ENCODE measurements at places on chromosomes 2 and 18. TPM values are rescaled to one million over a fixed set of nuclear protein-coding genes. Genes with fewer than 3 reads are reported as not detected.

DNA sequence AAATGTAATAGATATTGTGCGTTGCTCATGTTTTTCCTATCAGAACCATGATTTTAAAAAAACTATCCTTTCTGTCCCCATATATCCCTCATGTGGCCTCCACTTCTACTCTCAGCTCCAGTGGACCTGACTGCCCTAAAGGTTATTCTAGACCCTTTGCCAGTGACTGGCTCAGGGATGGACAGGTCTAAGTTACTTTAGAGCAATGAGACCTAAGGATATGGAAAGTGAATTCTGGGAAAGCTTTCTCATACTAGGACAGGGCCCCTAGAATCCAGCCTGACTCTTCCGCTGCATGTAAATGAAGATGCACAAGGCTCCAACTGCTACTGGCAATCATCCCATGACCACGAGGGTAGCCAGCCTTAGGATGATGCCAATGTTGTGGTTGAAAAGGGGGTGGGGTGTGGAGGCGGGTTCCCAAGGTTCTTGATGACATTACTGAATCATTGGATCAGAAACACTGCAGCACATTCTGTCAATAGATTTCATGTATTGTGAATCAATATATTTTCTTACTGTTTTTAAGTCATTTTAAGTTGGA, 21.3 kb downstream of the C2orf69 start:
- ATAC-seq = no peak

- ATAC-seq = no peak
Observed at GRCh38 chr2:175755169-175755568, 246.9 kb downstream of the LNPK start.

DNA sequence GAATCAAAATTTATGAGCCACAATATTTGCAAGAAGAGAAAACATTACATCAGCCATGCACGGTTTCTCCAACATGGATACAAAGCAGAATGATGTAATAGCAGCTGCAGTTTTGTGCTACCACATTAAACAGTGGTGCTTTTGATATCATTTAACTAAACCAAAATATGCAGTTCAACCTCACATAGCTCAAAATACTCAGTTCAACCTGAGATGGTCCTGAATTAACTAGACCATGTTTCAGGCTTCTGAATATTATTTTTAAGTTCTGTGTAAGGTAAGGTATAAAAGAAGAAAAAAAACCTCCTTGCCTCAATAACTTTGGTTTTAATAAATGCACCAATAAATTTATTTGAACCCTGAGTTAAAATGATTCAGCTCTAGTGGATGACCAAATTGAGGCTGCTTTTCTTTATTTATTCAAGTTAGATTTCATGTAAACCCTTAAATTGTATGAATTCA, 18.8 kb upstream of the TSPYL6 start:
- no peak for ATAC-seq

FBXO36 gene
- 1.8 TPM for total RNA-seq

DNA sequence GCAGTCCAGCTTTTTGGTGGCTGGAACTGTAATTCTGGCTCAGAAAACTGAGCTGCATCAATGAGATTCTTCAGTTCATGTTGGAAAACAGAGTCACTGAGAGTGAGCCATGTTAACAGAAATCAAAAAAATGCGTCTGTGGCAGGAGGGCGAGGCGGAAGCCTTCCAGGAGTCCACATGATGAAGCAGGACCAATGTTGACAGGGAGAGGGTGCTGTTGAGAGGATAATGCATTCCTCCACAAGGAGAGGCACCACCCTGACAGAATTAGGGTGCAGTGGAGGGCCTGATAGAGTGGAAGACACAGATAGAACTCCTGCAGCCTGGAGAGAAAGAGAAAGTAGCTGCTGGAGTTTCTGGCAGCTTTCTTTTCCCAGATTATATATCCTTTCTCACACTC, 111.5 kb downstream of the MGAT5 start:
- ATAC-seq = no peak

GRCh38 chr18:61394983-61395382, 61.8 kb downstream of the CDH20 start:
- ATAC-seq = no peak

MRPL44 gene
- 18.4 TPM for total RNA-seq

CCDC141 gene
- total RNA-seq = 0.28 TPM

DNA sequence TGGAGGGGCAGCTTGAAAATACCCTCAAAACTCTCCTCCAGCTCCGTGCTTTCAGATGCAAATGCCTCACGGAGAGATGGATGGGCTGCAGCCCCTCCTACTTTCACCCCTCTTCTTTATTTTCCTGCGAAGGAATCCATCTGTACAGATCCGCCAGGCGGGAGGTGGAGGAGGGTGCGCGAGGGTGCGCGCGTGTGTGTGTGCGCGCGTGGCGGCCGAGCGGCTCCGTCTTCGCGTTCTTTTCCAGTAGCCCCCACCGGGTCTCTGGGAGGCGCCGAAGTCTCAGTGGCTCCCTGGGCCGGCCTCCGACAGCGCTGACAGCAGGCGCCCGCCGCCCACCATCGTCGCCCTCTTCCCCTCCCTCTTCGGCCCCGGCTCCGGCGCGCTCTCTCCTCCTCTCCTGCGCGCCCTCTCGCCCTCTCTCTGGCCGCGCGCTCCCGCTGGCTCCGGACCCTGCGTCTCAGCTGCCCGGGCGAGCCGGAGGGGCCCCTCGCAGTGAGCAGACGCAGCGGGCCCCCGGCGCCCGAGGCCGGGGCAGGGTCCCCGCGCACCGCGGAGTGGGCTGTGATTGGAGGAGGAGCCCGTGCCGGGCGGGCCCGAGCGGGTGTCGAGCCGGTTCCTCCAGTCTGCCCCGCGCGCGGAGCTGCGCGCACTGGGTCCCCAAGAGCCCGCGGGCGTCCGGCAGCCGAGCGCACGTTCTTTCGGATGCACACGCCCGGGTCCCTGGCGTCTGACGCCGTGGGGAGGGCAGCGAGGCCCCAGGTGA, at the start of gene CDH7:
TSS of gene CDH7 (plus strand) at position 624 of the 766 bp plus-strand sequence. CDS start 11,831 bp downstream, outside the sequence.
- no peak for ATAC-seq

GRCh38 chr2:207387001-207387571, 142.7 kb upstream of the CREB1 start:
- ATAC-seq = peak; percentile 42

- ATAC-seq = no peak
Observed at GRCh38 chr2:97726261-97727064, 13.1 kb downstream of the ZAP70 start.

DNA sequence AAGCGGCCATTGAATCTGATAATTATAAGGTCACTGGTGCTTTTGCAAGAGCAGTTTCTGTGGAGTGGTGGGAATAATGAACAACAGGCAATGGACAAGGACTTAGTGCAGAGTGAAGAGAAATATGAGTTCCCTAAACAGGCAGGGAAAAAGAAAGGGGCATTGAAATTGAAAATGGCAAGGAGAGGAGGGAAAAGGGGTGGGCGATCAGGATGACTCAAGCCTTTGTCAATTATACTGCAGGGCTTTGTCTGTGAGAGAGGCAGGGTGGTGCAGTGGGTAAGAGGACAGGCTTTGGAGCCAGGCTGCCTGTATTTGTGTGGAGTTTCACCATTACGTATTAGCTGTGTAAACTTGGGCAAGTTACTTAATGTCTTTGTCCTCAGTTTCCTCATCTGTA, 29.5 kb upstream of the PAIP2B start:
- no peak for ATAC-seq

DNA sequence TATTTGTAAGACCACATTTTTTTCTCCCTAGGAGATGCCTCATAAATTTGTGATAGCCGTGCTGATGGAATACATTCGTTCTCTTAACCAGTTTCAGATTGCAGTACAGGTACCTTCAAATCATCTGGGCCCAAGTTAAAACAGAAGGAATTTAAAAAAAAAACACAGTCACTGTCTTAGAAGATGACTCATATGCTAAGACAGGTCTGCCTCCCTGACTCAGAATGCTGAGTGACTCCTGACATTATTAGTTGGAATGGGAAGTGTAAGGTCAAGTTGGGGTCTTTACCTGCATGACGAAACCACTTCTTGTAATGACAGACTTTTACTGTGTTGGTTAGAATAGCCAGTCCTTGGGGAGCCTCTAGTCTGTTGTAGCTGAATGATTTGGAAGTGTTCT, 26.3 kb downstream of the RMC1 start:
- peak; percentile 80 for ATAC-seq

- ATAC-seq = no peak
Observed at GRCh38 chr2:98809116-98809515, 78.2 kb upstream of the MGAT4A start.

GRCh38 chr2:133314795-133315194, 253.5 kb downstream of the NCKAP5 start:
- ATAC-seq = no peak

- ATAC-seq = no peak
Observed at GRCh38 chr2:154195644-154196195, 324.0 kb downstream of the GALNT13 start.

- ATAC-seq = no peak
Observed at GRCh38 chr2:6683516-6683915, 182.2 kb downstream of the CMPK2 start.

- ATAC-seq = peak; percentile 17
Observed at GRCh38 chr2:208406474-208407451, at the start of gene PTH2R. Gene PTH2R, plus strand, starts transcription at chr2:208406792. Its CDS starts 252 bp downstream, at chr2:208407044.

SERPINB11 gene
- 7.1 TPM for total RNA-seq

ITGA4 gene
- total RNA-seq = 1.3 TPM

GRCh38 chr2:69483696-69484095, 46.5 kb upstream of the NFU1 start:
- ATAC-seq = no peak

DNA sequence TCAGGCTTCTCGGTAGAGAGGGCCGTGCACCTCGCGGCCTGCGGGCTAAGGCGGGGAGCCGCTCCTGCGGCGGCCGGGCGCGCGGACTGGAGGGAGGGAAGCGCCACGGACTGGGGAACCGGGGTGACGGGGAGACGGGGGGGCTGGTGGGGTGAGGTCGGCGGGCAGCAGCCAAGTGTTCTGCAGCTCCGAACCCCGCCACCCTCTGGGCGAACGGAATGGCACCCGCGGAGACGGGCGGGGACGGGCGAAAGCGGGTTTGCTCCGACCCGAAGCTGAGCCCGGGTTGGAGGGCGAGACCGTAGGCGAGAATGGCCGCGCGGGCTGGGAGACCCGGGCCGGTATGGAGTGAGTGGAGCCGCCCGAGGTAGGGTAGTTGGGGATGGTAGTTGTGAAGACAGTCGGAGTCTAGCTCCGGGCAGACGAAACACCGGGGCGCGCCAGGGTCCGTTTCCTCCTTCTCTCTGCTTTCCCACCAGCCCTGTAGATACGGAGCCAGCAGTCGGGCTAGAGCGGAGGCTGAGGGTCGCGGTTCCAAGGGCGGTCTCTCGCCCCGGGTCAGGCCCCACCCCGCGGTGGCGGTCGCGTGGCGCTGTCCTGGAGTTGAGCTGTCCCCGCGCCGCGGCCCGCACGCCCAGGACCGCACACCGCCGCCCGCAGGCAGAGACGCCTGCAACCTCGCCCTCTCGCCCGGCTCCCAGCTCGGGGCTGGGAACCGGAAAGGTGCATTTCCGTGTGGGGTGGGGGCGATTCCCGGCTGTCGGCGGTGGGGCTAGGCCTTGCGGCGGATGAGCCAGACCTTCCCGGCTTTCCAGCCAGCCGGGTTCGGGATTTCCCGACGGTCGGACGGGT, 160.3 kb upstream of the SIX2 start:
- peak; percentile 46 for ATAC-seq

DNA sequence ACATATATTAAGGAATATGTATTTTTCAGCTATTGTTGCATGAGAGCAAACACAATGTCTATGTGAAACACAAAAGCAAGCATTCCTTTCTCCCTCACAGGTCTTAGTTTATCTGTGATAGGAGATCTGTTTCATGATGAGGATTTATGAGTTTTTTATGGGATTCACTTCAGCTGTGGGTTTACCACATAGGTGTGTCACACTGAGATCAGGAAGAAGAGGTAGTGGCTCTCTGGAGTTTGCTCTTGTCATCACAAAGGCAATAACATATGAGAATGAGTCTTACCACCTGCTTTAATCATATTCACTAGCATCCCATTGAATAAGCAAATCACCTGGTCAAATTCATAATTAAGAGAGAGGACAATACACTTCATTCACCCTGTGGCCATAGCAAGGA, 960.3 kb upstream of the SLC39A10 start:
- no peak for ATAC-seq

GCKR gene
- 0.84 TPM for total RNA-seq

DNA sequence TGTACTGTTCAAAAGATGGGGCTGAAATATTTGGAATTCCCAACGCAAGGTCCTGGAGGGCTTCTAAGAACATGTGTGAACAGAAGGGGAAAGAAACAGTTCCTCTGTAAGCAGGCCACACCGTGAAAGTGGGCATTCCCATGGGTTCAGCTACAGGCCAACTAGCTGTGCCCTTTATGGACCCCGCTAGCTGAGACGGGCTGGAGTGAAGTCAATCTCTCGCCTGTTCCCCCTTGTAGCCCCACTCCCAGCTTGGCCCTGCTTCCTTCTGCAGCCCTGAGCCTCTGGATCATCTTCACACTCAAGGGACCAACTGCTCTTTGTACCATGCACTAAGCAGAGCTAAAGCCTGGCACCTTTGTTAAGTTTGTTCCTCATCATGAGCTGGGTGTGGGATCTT, 55.4 kb downstream of the POLR1A start:
- ATAC-seq = no peak

CXCR1 gene
- total RNA-seq = 0.72 TPM

GRCh38 chr2:241130316-241130715, 19.0 kb downstream of the PASK start:
- ATAC-seq = no peak

VWC2L gene
- total RNA-seq = not detected

- ATAC-seq = peak; percentile 92
Observed at GRCh38 chr2:111698743-111699554, 185.0 kb downstream of the ANAPC1 start.

DNA sequence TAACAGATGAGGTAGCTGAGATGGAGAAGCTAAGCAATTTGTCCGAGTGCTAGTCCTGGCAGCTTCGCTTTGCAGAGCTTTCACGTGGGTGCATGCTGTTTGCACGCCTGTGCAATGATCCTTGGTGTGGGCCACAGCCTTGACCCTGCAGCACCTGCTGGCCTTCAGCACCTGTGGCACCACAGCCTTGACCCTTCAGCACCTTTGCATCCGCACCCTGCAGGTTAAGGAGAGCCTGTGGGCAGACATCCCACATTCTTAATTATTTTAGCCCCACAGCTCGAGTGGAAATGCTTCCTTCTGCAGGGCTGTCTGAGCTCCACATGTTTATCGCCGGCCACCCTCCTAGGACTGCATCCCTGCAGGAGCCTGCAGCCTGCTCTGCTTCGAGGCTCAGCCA, 19.3 kb downstream of the NCK2 start:
- no peak for ATAC-seq

DNA sequence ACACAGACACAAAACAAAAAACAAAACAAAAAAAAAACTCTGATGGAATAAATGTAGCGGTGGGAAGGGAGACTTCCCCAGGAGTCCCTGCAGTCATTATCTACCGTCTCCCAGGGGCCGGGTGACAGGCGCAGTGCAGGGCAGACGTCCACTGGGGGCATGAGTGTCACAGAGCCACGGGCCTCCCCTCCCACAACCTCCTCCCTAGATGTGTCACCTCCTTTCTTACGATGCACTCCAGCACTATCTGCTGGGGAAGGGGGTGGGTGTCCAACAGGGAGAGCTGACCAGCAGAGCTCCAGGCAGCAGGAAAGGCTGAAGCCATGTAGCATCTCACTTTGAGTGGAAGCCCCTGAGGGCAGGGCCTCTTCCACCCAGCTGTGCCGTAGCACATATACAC, 84.5 kb downstream of the LONRF2 start:
- no peak for ATAC-seq

GRCh38 chr2:19933351-19933981, 31.7 kb upstream of the TTC32 start:
- ATAC-seq = no peak

OR6B2 gene
- not detected for total RNA-seq

- ATAC-seq = no peak
Observed at GRCh38 chr2:155913356-155913755, 419.2 kb downstream of the NR4A2 start.

Measured in esophagus mucosa (tissue), 1 donor.